ENCODE measurements at places on chromosomes 11 and 22. TPM values are rescaled to one million over a fixed set of nuclear protein-coding genes. Genes with fewer than 3 reads are reported as not detected.

GRCh38 chr22:44924710-44925109 lies 85.1 kb downstream of the PHF21B start:
- DNase-seq, result no peak

DNA sequence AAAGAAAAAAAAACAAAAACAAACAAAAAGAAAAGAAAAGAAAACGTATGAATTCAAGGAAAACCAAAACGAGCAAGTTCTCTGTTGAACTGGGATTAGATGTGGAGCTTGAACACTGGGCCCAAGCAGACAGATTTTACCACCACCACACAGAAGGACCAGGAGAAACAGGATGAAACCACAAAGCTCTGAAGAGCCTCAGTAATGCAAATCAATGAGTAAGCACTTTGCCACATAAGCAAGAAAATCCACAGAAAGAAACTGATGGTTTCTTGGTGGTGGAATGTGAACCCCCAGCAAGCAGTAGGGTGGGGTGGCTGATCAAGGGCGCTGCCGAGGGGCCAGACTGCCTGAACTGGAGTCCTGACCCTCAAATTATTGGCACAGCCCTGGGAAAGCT lies 50.9 kb upstream of the NFRKB start:
- DNase-seq, result no peak

GRCh38 chr11:20559523-20560300 lies 39.7 kb upstream of the SLC6A5 start:
- DNase-seq, result no peak

GRCh38 chr11:130435671-130436070 lies 7.3 kb upstream of the ADAMTS8 start:
- DNase-seq, result no peak

Gene YPEL4
- 0.32 TPM for total RNA-seq
